ENCODE measurements at places on chromosomes 7 and 10. TPM values are rescaled to one million over a fixed set of nuclear protein-coding genes. Genes with fewer than 3 reads are reported as not detected.

- peak; percentile 88 for DNase-seq
These were observed 196.9 kb upstream of the RHOBTB1 start for GRCh38 chr10:61140765-61141392.

- no peak for DNase-seq
These were observed 47.6 kb upstream of the NKX6-2 start for GRCh38 chr10:132833421-132834111.

- no peak for DNase-seq
These were observed 204.0 kb downstream of the MAD1L1 start for GRCh38 chr7:2028733-2029132.

- DNase-seq, result no peak
These were observed 109.6 kb downstream of the SH2D4B start for GRCh38 chr10:80647173-80647833.

The LHFPL3 gene
- not detected for total RNA-seq

GRCh38 chr7:129780974-129781927 is 169.7 kb downstream of the NRF1 start:
- DNase-seq, result no peak

The LDB3 gene
- total RNA-seq, result not detected

- peak; percentile 77 for DNase-seq
These were observed 18.7 kb upstream of the CBLL1 start for GRCh38 chr7:107725138-107725740.

GRCh38 chr10:10915215-10915614 is 102.5 kb upstream of the CELF2 start:
- no peak for DNase-seq

GRCh38 chr10:125284875-125285597 is 124.7 kb upstream of the CTBP2 start:
- DNase-seq, result no peak

DNA sequence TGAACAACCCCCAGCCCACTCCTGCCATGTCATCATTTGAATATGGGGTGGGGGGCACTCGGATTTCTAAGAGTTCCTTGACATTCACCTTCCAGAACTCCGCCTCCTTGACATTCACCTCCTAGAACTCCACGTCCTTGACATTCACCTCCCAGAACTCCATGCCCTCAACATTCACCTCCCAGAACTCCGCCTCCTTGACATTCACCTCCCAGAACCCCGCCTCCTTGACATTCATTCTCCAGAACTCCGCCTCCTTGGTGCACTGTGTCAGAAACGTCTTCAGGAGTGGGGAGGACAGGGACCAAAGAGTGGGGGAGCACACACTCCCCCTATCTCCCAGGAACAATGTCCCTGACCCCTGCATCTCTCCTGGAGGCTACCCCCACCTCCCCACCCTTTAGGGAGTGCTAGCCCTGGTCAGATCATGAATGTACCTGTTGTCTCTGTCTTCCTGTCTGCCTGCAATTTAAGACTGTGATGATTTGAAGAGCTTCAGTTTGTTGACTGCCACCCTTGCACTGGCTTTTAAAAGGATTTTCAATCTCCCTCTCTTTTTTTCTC is 110.1 kb downstream of the NPTX2 start:
- no peak for DNase-seq

- no peak for DNase-seq
These were observed 117.1 kb upstream of the DPP6 start for GRCh38 chr7:153935095-153935494.

The DNAJC1 gene
- 19.7 TPM for total RNA-seq

DNA sequence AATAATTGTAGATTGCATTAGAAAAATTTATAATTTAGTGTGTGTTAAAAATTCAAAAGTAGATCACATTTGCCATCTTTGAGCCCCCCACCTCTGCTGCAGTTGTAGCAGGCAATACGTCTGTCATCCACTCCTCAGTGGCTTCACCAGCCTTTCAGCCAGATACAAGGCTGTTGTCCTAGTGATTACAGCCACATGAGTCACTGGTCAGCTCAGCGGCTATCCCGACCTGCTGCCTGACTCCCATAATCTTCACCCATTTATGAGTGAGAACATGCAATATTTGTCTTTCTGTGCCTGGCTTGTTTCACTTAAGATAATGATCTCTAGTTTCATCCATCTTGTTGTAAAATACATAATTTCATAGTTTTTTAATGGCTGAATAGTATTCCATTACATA is 9.2 kb downstream of the OR2A5 start:
- no peak for DNase-seq

The EVX1 gene
- not detected for total RNA-seq

DNA sequence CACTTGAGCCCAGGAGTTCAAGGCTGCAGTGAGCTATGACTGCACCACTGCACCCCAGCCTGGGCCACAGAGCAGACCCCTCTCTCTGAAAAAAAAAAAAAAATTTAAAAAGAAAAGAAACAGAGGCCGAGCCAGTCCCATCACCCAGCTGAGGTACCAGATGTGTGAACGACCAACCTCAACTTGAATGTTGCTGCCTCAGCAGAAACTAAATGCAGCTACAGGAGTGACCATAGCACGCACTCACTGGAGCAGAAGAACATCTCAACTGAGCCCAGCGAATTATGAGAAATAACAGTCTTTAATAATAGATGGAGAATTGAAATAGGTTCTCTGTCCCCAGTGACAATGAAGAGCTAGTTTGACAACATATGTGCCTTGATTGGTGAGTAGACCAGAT is 53.1 kb upstream of the ST8SIA6 start:
- DNase-seq, result no peak

GRCh38 chr7:40597517-40597916 is 462.7 kb downstream of the SUGCT start:
- no peak for DNase-seq

GRCh38 chr10:22058201-22058600 is 54.7 kb upstream of the DNAJC1 start:
- DNase-seq, result no peak

GRCh38 chr7:515628-516027 is 4.0 kb downstream of the PDGFA start:
- DNase-seq, result no peak

The C7orf25 gene
- total RNA-seq, result 4.2 TPM

The SMKR1 gene
- not detected for total RNA-seq

DNA sequence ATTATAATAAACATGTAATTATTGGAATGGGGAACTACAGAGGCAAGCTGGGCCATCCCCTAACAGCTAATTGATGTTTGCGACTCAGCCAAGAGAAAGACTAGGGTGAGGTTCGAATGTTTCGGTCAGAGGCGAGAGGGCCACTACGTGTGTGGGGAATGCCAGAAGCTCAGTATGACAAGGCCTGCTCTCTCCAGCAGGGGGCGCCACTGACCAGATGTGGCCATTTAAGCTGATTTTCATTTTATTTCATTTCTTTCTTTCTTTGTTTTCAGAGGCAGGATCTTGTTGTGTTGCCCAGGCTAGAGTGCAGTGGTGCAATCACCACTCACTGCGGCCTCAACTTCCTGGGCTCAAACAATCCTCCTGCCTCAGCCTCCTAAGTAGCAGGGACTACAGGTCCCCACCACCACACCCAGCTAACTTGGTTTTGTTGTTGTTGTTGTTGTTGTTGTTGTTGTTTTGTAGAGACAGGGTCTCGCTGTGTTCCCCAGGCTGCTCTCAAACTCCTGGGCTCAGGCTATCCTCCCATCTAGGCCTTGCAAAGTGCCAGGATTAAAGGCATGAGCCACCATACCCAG is 38.1 kb downstream of the TMEM130 start:
- DNase-seq, result peak; percentile 18

- DNase-seq, result no peak
These were observed 52.7 kb downstream of the RBM17 start for GRCh38 chr10:6141296-6142151.

The CLRN3 gene
- total RNA-seq, result not detected

DNA sequence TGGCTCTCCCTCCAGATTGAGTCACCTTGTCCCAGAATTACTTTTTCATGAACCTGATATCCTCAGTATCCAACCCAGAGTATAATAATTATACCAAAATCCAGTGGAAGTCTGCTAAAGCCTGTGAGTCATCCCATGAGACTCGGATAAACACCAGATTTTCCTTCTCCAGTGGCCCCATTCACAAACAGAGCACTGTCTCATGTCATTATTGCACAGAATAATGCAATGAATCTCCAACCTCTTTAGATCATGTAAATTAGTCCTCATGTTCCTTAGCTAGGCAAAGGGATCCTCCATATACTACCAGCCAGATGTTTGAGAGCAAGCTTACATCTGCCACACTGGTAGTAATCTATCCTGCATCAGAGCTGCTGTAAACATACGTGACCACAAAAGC is 89.0 kb downstream of the AMPH start:
- DNase-seq, result no peak

GRCh38 chr10:18450298-18450697 is 201.1 kb downstream of the NSUN6 start:
- no peak for DNase-seq

- no peak for DNase-seq
These were observed 2.1 kb downstream of the CTBP2 start for GRCh38 chr10:125158275-125158600.

DNA sequence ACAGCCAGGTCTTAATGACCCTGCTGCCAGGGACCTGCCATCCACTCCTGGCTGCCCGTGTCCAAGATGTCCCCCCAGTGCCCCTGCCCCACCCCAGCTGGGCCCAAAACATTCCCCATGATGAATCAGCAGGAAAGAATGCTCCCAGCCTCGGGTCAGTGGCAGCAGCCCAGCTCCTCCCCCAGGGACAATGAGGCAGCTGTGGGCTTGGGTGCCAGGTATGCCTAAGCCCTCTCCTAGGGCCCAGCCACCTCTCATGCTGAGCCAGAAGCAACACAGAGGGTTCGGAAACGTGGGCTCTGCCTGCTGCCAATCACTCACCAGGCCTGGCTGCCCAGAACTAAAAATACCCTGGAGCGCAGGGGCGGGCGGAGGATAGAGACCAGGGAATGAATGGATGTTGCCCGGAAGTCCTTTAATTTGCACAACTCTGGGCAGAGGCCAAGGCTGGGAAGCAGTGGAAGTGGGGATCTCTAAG is 1.5 kb upstream of the LOXL4 start:
- DNase-seq, result peak; percentile 43

The IGF2BP3 gene
- 117 TPM for total RNA-seq

DNA sequence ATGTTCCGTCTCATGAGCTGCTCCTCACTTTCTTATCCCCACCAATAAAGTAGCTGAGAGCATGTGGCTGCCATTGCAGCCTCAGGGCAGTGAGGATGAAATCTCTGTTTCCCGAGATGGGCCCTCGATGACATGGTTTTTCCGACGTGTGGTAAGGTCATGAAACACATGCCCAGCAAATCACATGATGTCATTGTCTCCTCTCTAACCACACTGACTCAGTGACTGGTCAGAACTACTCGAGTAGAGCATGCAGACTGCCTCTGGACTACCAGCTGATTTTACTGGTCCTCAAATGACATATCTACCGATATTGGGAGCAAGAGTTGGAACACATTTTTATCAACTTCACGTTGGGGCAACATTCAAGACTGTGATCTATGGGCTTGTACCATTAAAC is 786.1 kb downstream of the CNTNAP2 start:
- DNase-seq, result no peak

The HOXA11 gene
- total RNA-seq, result 16.7 TPM

The LIPJ gene
- total RNA-seq, result 0.09 TPM

The NPFFR1 gene
- not detected for total RNA-seq
